ENCODE measurements at places on chromosomes 5 and 9. TPM values are rescaled to one million over a fixed set of nuclear protein-coding genes. Genes with fewer than 3 reads are reported as not detected.

Gene SMIM23
- not detected for total RNA-seq

Gene RNF183
- not detected for total RNA-seq

- peaks cover 7% of the 10 kb centered on the region for H3K27me3 ChIP-seq
- no peak overlapping the region for H3K27ac ChIP-seq
- peak; percentile 10 for DNase-seq
- no peak overlapping the region for H3K4me3 ChIP-seq
- no peaks in the 10 kb centered on the region for H3K4me1 ChIP-seq
- no peaks in the 10 kb centered on the region for H3K36me3 ChIP-seq
Measured at GRCh38 chr5:58849921-58850667, 267.2 kb downstream of the RAB3C start.

DNA sequence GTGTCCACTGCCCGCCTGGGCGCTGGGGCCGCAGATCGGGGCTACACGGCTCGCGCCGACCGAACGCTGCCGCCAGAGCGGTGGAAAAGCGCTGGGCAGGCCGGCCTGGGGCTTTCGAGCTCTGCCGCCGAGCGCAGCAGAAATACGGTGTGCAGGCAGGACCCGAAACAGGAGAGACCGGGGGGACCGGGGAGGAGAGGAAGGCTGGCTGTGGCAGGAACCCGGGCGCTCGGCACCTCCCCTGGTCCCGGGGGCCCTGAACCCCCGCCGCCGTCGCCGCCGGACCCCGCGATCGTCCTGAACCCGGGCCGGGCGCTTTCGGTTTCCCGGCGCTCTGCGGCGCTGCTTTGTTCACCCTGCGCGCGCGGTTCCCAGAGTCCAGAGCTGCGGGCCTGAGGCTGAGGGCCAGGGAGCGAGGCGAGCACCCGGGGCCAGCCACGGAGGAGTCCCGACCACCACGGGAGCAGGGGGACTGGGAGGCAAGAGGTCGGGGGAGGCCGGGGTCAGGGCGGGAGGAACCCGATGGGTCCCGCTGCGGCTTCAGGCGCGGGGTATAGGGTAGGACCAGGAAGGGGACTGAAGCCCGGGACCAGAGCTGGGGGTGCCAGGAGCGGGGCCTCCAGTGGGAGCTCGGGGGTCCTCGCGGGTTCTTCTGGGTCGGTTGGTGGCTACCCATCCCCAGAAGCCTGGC, 12.0 kb downstream of the IRX2 start:
- H3K4me3 ChIP-seq: no peak overlapping the region
- peaks cover 4% of the 10 kb centered on the region for H3K27me3 ChIP-seq
- DNase-seq: no peak
- H3K36me3 ChIP-seq: no peaks in the 10 kb centered on the region
- no peaks in the 10 kb centered on the region for H3K4me1 ChIP-seq
- no peak overlapping the region for H3K27ac ChIP-seq
